ENCODE measurements at places on chromosomes 16 and 17.

DNA sequence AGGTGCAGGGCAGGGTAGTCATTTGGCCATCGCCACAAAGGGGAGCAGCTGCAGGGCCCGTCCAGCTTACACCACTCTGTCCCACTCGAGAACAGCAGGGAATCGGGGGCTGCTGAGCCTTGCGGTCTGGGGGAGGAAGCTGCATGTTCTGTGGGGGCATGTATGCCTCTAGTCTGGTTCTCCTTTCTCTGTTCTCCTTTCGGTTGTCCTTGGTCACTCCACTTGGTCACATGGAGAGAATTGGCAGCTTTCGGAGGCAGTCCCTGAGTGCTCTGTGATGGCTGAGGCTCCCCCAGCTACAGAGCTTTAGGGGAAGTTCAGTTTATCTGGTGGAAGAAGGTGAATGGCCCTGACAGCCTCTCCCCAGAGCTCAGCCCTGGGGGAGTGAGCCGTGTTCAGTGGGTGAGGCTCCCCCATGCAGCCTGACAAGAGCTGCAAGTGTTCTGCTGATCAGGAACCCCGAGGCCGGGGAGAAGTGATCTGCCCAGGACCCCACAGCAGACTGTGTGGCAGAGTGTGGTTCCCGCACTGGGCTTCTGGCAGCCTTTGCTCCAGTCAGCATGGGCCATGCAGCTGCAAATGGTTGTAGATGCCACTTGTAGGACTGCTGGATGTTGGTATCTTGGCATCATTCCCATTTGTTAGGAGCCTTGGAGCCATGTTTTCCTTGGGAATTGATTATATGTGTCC is 22.3 kb upstream of the SMPD3 start:
- DNase-seq, result no peak

GRCh38 chr16:73308771-73309170 is 260.8 kb upstream of the ZFHX3 start:
- no peak for DNase-seq

DNA sequence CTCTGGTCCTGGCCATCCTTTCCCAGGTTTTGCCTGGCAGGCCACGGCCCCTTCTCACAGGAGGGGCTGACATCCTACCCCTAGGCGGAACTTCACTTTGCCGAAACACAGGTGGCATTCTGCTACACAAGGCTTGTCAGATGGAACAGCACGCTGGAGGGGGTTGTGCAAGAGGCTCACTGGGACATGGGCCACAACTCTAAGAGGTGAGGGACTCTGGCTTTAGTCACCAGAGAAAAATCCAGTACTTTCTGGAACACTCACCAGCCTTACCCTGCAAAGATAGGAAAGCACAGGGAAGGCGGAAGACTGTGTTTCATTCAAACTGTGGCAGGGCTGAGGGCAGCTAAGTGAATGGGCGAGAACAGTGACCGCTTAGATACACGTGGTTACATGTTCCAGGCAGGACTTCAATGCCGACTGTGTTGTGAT is 18.3 kb downstream of the CDC42EP4 start:
- DNase-seq, result peak; percentile 83

- DNase-seq, result no peak
These were observed 31.4 kb downstream of the ANKRD40 start for GRCh38 chr17:50676065-50676975.

DNA sequence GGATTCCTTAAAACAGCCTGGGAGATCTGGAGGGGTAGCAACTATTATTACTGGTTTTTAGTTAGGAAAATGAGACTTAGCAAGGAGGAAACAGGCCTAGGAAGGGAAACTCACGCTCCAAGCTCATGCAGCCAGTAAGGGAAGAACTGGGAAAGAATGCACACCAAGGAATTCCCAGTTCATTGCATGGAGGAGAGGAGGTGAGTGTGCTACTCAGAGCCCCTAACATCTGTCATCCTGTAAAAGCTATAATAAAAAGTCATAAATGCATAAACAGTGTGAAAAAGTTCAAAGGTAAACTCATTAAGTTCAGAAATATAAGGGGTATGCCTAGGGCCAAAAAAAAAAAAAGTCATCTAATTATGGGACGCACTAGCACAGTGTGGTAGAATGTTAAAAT is 25.9 kb downstream of the TMEM98 start:
- no peak for DNase-seq

DNA sequence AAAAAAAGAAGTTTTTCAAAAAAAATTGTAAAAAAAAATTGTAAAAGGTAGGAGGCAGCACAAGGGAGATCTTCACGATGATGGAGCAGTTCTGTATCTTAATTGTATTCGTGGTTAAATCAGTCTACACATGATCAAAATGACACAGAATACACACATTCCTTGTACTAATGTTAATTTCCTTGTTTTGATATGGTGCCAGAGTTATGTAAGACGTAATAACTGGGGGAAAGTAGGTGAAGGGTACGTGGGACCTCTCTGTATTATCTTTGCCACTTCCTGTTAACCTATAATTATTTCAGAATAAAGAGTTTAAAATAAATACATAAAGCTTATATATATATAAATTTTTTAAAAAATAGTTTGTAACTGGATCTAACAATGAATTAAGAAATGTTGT is 36.8 kb downstream of the HELZ start:
- no peak for DNase-seq

DNA sequence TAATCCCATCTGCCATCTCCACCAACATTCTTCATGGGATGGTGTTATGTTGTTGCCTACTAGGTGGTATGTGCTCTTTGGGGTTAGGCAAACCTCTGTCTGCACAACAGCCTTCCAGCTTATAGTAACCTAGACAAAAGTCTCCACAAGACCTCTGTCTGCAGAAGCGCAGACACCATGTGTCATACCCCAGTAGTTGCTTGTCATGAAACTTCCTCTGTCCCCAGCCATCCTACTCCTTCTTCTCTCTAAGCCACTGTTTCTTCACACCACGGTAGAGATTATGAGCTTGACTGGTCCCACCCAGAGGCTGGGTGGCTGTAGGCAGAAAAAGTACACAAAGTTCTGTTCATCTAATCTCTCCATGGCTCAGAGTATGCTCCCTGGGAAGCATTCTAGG is 100.3 kb downstream of the MAF start:
- DNase-seq, result no peak

DNA sequence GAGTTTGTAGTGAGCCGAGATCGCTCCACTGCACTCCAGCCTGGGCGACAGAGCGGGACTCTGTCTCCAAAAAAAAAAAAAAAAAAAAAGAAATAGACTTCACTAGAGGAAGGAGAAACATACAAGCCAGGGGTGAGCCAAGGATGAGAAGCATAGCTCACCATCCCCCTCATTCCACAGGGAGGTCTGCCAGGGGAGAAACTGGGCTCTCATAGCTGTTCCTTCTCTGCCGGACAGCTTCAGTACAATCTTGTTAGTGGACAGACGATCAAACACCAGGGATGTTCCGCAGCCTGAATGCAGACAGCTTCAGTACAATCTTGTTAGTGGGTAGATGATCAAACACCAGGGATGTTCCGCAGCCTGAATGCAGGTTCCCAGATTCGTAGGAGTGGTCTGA is 509.6 kb downstream of the CDH13 start:
- DNase-seq, result no peak

DNA sequence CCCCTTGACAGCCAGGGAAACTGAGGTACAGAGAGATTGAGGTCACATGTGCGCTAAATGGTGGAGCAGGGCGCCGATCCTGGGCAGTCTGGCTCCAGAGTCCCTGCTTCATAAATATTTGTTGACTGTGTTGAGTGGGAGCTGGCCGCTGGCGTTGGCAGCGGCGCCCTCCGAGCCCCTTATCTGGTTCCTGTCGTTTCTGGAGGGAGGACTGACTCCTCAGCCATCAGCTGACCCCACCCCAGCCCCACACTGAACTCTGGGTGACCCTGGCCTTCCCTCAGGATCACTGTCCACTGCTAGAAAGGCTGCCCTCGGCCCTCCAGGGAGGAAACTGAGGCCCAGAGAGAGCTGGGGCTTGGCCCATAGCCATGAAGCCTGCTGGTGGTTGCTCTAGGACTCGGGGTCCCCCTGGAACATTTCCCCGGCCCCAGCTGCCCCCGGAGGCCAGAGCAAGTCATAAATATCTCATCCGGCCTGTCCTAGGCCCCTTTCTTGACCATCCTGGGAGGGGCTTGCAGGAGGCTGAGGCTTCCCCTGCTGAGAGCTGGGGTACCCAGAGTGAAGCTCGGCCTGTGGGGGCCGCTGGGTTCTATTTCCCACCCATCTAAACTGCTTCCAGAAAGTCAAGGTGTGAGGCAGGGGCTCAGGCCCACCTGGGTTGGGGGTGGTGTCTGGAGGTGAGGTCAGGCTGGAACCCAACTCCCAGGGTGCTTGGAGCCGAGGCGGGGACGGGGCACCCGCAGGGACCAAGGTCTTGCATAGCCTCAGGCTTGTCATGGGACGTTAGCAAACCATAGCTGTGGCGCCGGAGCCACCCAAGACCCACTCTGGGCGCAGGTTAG is 51.7 kb upstream of the GSE1 start:
- DNase-seq, result no peak

- no peak for DNase-seq
These were observed 24.4 kb downstream of the MPP2 start for GRCh38 chr17:43882761-43883415.

DNA sequence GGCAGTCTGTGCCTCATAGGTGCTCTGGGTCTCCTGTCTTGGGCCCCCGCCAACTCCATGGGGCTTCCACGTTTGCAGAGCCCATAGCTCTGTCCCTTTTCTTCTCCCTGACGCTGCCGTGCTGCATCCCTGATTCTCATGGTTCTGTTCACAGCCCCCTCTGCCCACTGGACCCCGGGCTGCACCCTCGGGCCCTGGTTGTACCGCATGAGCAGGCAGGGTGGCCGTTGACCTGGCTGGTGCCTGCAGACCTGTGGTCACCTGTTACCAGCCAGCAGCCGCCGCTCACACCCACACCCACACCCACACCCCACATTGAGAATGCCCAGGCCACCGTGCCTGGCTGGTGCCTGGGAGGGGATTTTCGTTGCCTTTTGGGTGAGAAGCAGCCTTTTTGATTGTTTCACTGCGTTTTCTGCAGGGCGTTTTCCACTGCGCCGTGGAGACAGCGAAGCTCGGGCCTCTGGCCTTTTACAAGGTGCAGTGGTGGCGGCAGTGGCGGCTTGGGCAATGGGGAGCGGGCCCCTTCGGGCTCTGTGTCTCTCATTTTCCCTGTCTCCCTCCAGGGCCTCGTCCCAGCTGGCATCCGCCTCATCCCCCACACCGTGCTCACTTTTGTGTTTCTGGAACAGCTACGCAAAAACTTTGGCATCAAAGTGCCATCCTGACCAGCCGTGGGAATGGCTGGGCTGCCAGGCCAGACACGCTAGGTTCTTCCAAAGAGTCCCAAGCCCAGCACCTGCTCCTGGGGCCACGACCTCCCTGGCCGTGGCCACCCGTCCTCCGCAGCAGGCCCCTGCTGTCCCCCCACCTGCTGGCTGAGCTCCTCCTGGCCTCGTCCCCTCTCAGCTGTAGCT is 7.6 kb downstream of the SLC25A10 start:
- DNase-seq, result no peak

DNA sequence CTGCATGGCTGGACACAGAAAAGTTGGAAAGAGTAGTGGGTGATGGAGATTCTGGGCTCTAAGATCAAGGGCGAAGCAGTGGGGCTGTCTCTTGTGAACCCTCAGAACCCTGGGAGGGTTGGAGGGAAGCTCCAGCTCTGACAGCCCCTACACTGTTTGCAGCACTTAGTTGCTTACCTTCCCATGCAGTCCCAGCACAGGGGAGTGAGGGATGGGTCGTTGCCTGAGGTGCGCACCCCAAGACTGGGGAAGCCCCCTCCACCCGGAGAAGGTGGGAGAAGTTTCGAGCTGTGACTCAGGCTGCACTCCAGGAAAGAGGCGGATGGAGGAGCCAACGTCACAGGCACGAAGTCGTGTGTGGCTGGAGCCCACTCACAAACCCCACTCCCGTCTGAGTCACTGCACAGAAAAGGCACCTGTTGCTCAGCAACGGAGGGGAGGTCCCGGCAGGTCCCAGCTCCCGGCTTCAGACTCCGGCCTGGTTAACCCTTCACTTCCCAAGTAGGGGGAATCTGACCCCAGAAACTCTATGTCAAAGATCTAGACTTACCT is 60.1 kb downstream of the AIPL1 start:
- DNase-seq, result peak; percentile 31

GRCh38 chr16:72978212-72978611 is 69.7 kb downstream of the ZFHX3 start:
- DNase-seq, result peak; percentile 23

DNA sequence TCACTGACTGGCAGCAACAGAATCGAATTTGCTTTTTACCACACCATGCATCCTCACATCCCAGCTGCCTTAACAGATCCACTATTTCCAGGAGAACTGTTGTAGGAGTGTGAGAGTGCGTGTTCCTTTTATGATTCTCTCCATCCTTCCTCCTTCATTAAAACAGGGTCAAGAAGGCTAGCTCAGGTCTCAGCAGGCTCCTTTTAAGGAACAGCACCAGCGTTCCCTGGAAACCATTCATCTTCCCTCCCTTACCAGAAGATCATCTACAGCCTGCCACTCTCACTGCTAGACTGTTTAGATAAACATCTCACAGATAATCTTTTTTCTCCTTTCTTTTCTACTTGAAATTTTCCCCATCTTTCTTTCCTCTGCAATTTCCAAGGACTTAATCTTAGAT is 1531.9 kb upstream of the CDH8 start:
- no peak for DNase-seq

GRCh38 chr16:3771513-3771912 is 54.2 kb upstream of the TRAP1 start:
- DNase-seq, result no peak
